Lung (tissue), 17 donors: ENCODE measurements at places on chromosomes 7 and 10. TPM values are rescaled to one million over a fixed set of nuclear protein-coding genes. Genes with fewer than 3 reads are reported as not detected.

Gene NKX1-2
- 0.06 TPM for total RNA-seq

Gene CDNF
- total RNA-seq: 2.1 TPM

Gene CYTH3
- total RNA-seq: 28.7 TPM

Gene CCL26
- total RNA-seq: not detected

Gene MYL7
- not detected for total RNA-seq

Gene HTR5A
- total RNA-seq: not detected

Gene PNLIP
- total RNA-seq: 2.9 TPM

Gene INMT
- total RNA-seq: 157 TPM

Gene MSMB
- 0.64 TPM for total RNA-seq

Gene NSUN6
- 8.2 TPM for total RNA-seq

Gene GALNT17
- 10.4 TPM for total RNA-seq

Gene GRID2IP
- total RNA-seq: 0.77 TPM

Gene KIF5B
- total RNA-seq: 86.4 TPM

Gene MMP21
- total RNA-seq: 0.46 TPM
